NCI-H524 treated with DMSO at 0.1 percent for 48 hours (cell line): ENCODE measurements at places on chromosomes 1 and 21.
A peak's percentile ranks its signal among the peaks of the same experiment; 100 is the strongest.

- DNase-seq = no peak
Observed at GRCh38 chr1:17201201-17202021, 3.5 kb upstream of the PADI1 start.

GRCh38 chr1:145692785-145693443, 14.3 kb downstream of the PDZK1 start:
- DNase-seq = no peak

DNA sequence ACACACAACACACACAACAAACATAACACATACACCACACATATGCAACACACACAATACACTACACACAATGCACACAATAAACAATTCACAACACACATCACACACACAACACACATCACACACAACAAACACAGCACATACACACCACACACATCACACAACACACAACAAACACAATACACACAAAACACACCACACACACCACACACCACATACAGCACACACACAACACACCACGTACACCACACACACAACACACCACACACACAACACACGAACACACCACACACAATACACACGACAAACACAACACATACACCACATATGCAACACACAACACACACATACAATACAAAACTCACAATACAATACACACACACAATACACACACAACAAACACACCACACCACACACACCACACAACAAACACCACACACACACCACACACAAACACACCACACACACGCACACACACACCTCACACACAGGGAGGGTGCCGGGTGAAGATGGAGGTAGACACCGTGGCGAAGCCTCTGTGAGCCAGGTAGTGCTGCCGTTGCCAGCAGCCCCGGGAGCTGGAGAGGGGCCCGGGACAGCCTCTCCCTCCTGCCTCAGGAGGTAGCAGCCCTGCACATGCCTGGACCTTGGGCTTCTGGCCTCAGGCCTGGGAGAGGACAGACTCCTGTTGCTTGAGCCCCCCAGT, 30.4 kb upstream of the C1orf174 start:
- no peak for DNase-seq

DNA sequence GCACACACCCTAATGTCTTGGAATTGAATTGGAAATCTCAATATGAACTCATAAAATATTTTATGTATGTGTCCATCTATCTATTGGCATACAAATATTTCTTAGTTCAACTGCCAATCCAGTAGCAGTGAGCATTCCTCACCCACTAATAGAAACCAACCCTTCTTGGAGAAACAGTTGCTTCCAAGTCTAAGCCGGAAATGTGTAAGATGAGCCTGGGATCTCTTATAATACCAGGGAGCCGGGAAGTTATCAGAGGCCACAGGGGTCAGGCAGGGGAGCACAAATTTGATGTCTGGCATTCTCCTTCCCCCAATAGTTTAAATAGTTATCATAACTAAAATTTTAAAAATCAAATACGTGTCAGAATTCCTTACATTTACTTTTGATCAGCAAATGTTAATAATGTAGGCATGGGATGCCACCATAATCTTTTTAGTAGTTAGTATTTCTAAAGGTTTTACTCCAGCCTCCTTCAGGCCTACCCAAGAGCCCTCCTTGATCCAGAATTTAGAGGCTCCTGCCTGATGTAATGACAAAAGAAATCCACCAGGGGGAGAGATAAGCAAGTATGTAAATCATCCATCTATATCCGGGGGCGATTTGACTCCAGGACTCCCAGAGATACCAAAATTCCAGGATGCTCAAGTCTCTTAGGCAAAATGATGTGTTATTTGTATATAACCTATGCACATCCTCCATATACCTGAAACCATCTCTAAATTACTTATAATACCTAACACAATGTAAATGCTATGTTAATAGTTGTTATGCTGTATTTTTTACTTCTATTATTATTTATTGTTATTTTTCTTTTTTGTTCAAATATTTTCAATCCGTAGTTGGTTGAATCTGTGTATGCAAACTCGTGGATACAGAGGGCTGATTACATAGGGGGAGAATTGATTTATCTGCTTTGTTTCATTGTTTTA, 218.7 kb upstream of the COA6 start:
- peak; percentile 12 for DNase-seq

GRCh38 chr1:193221651-193222050, 35.2 kb upstream of the B3GALT2 start:
- no peak for DNase-seq

DNA sequence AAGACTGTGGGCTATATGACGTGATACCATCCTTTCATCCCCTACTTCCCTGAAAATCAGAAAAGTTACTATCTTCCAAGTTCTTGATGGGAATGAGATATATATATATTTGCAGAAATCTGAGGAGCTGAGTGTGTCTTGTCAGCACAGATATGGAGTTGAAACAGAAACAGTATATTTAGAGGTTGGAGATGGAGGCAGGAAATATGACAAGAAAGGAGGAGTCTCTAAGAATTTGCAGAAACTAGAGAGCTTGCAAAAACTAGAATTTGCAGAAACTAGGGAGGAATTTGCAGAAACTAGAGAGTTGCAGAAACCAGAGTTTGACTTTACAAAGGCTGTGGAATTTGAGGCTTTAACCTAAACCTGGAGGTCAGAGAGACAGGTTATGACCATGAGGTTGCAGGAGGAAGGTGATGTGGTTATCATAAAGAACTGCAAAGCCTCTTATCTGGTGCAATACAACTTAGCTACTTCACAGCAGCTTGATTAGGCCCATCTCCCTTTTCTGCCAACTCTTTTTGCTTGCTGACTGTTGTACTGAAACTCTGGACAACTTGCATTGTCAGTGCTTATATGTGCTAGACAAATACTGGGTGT, 22.3 kb downstream of the XCL2 start:
- DNase-seq = no peak

DNA sequence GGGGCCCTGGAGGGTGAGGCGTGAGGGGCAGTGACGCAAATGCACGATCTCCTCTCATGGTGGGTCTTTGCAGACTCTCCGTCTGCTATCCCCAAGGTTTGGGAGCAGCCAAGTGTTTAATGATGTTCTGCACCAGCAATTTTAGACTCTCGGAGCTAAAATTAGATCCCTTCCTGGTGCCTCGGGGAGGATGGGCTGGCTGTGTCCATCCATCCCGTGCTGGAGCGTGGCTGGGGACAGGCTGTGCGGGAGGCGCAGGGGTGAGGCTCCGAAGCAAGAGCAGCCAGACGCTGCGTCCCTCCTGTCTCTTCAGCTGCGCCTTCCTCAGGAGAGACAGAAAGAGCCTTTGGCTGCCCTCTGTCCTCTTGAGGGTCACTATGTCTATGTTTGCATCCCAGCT, 387.6 kb downstream of the CAMTA1 start:
- DNase-seq = no peak

DNA sequence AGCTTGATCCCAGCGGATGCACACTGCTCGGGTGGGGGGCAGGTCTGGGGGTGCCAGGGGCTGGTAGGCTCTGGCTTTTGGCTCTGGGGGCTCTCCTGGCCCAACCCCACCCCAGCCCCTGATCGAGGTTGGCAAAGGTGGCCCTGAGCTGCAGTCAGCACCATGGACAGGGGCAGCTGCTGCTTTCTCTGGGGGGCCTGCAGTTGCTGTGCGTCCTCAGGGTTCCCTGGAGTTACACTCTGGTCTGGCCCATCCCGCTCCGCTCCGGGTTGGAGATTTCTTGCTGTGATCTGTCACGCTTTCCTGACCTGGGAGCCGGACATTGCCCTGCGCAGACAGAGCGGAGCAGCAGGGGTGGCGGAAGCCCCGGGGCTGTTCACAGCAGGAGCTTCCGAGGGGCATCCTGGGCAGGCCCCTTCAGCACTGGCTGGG, 8.0 kb upstream of the PLCH2 start:
- no peak for DNase-seq

DNA sequence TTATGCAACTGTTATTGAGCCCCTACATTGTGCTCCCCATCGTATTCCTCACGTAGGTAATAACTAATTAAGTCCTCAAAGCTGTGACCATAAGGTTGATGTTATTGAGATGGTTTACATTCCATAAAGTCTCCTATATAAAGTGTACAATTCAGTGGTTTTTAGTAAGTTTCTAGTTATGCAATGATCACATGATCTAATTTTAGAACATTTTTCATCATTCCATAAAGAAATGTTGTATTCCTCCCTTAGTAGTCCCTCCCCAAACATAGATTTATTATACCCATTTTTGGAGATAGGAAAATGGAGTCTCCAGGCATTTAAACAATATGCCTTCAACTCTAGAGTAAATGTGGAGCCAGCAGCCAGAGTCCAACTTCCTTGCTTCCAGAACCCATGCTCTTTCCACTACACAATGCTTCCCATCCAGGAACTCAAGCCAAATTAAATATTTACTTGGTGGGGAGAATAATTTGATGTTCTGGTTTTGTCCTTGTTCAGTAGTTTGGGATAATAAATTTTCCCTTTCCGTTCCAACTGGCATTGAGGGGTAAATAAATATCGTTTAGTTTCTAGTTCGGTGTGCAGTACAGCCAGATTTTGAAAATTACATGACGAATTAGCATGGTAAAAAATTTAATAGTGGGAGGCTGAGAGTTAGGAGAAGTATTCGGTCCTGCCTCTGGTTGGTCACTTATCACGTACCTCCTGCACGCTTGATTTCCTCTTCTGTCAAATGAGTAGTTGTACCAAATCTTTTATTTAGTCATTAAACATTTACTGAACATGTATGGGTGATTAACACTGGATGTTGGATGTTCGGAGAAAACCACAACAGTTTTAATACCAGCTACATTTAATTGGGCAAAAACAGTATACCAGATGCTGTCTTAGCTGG, 66.3 kb downstream of the CACHD1 start:
- DNase-seq = no peak

DNA sequence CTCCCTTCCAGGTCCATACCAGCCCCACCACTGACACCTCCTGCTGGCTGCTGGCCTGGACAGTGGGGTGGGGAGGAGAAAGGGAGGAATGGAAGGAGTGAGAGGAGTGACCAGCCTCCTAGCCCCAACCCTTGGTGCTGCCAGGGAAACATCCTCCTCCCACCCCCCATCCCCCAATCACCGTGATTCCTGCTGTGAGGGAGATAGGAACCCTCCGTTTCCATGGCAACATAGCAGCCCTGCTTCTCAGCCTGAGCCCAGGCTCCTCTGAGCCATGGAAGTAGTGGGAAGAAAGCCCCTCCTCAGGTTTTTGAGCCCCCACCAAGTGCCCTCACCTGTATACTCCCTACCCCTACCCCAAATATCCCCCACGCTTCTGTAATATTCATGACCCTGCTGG, 44.4 kb upstream of the SCMH1 start:
- no peak for DNase-seq

DNA sequence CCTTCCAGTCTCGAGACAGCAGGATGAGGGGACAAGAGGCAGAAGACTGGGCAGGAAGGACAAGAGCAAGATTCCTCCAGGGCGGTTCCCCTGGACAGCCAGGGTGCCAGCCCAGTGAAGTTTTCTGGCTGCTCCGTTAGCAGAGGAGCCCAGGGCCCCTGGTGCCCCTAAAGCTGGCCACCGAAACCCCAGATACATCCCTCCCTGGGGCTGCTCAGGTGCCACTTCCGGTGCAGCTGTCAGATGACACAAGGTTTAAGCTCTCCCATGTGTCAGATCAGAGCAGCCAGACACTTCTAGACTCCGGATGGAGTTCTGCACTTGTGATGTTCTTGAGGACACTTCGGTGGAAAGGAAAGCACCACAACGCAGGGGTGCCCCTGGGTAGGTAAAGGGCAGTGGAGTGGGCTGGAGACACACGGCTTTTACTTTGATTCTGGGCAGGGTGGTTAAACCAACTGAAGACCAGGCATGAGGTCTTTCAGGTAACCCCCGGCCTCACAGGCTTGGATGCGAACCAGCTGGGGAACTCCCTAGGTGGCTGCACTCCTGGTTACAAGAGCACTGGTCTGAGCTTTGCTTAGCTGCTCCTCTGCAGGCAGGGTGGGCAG, 85.7 kb downstream of the ITPKB start:
- DNase-seq = no peak

DNA sequence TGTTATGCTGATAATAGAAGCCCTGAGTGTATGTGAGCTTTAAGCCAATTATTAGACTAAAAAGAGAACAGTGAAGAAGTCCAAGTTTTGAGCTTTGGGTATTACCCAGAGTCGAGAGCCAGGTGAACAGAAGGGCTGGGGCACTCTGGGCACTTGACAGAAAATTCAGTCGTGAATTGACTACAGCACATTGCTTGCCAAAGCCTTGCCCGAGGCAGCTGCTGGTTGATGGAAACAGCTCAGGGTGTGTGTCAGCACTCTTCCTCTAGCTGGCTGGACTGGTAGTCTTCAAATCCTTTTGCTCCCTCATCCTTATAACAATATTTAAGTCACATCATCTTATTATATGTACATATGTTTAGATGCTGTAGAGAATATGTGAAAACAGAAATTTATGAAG, 21.3 kb downstream of the PDE4B start:
- DNase-seq = peak; percentile 32

DNA sequence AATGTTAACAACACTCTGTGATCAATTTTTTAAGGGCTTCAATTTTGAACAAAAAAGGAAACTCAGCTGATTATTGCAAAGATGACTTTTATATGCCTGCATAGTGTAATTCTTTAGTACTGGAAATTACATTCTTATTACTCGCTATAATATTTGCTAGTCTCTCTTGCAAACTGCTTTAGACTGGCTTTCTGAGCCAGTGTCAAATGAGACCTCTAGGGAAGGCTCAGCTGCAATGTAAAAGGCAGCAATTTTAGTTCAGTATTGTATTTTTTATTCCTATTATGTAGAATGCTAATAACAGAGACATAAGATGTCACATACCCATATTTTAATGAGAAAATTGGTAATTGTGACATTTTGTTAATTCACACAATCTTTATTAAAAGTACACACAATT, 338.1 kb upstream of the LYPLAL1 start:
- DNase-seq = no peak

- DNase-seq = no peak
Observed at GRCh38 chr1:168829876-168830275, 100.9 kb upstream of the DPT start.

DNA sequence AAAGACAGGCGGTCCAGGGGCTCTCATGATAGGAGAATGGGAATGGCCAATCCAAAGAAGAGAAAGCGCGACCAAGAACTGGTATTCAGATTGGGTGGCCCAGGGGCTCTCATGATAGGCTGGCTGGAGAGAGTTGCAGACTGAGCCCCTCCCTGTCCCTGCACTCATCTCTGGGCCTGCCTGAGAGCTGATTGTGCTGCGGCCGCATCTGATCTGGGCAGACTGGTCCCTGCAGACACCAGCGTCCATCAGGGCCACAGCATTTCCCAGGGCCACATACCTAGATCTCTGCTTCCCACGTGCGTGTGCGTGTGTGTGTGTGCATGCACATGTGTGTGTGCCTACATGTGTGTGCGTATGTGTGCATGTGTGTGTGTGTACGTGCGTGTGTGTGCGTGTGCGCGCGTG, 30.4 kb upstream of the MAN1C1 start:
- DNase-seq = no peak
